ENCODE measurements at places on chromosomes 1 and 21. TPM values are rescaled to one million over a fixed set of nuclear protein-coding genes. Genes with fewer than 3 reads are reported as not detected.

DNA sequence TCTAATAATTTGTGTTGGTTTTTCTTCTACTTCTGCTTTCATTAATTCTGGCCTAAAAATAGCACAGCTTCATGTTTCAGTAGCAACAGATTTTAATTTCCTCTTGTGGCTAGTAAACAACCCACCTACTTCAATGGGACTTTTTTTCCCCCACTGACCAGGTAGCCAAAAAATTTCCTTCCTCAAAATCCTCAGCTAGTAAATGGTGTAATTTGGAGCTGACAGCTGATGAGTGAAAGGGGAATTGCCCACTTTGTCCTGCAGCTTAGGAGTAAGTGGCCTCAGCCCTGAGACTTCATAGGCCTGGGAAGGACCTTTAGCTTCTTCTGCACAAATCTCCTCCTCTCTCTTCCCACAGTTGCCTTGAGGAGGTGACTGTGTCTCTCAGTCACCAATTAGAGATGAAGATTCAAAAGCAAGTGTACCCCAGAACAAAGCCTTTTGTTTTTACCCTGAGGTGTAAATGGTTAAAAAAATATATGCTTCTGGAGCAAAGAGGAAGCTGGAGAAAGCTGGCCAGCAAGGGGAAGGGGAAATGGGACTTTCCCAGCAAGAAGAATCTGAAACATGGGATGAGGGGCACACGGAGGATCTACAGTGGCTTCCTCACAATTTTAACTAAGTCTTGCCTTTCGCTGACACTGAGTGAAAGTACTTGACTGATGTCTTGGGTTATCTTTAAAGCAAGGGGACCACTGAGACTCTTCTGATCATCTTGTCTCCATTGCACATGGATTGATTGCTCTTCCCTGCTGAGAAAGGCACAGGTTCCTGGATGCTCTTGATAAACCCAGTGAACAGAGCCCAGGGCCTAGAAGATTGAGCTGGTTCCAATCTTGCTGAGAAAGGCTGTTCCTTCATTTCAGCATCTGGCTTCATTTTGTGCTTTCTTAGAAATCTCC is 35.8 kb upstream of the VCAM1 start:
- no peaks in the 10 kb centered on the region for H3K36me3 ChIP-seq
- no peaks in the 10 kb centered on the region for H3K4me1 ChIP-seq
- no peak for DNase-seq
- H3K27me3 ChIP-seq, result no peaks in the 10 kb centered on the region

MROH9 gene
- total RNA-seq, result not detected

KRTAP10-12 gene
- not detected for total RNA-seq

DNA sequence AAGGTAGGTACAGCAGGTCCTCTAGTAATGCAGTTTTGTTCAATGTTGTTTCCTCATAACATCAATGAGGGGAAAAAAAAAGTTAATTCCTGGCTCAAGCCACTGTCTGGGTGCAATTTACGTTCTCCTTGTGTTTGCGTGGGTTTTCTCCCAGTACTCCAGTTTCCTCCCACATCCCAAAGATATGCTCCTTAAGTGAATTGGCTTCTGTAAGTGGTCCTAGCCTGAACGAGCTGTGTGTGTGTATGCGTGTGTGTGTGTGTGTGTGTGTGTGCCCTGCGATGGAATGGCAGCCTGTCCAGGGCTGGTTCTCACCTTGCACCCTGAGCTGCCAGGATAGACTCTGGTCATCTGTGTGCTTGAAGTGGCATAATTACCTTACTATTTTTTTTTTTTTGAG is 332.0 kb downstream of the PDE4B start:
- no peak overlapping the region for H3K27ac ChIP-seq
- no peaks in the 10 kb centered on the region for H3K36me3 ChIP-seq
- no peaks in the 10 kb centered on the region for H3K4me1 ChIP-seq
- H3K4me3 ChIP-seq, result no peak overlapping the region

VANGL2 gene
- total RNA-seq, result 0.28 TPM
